Fibroblast of skin of abdomen (primary cell): ENCODE measurements at places on chromosomes 11 and 22.

DNA sequence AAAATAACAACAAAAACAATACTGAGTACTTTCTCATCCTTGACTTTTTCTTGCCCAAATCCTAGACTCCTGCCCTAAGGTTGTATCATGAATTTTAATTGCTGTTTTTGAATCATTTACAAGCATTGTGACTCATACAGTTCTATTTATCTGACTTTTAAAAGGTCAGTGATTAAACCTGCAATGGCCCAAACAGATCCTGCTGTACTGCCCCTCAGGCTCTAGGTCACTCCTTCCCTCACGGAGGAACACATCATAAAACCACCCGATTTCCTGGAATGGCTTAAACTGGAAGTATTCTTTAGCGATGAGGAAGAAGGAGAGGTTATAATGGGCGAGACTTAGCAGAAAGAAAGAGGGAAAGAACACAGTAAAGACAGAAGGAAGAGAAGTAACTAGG lies 12.3 kb downstream of the ARFGAP3 start:
- no peak for DNase-seq

- no peak for DNase-seq
These were observed 19.4 kb upstream of the CCDC81 start for GRCh38 chr11:86355256-86355655.

DNA sequence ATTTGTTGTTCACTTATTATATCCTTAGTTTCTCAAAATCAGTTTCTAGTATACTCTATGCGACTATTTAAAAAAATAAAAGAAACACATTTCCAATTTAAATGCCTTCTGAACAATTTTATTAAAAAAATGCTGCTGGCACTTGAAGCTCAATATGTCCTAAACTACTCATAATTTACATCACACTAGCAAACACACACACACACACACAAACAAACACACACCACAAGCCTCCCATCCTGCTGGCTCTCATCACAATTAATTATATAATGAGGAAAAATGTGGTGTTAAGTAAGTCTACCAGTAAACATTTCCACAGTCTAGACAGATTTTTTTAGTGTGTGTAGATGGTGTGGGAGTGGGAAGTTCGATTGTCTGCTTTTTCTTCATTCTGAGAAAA lies 350.3 kb downstream of the AASDHPPT start:
- DNase-seq = no peak

DNA sequence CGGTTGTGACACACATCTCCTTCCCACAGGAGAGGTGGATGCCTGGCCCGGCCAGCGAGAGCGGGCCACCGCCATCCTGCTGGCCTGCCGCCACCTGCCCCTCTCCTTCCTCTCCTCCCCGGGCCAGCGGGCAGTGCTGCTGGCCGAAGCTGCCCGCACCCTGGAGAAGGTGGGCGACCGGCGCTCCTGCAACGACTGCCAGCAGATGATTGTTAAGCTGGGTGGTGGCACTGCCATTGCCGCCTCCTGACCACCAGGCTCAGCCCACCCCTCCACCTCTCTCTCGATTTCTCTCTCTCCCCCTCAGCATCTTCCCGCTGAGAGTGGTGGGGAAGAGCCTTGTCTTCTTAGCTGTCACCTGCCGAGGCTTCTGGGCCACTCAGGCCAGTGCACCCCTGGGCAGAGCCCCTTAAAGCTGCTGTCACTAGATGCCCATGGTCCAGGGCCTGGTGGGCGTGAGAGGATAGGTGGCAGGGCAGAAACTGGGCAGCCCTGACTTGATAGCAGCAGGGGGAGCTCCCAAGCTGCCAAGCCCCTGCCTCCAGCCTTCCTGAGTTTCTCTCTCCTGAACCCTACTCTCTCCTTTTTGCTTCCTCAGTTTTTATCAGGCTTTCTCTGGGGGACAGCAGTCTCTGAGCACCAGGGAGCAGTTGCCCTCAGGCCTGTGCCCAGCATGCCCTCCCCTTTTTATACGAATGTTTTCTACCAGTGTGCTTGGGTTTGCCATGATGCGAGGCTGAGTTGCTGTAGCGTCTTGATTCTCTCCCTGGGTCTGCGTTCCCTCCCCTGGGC lies 9.3 kb downstream of the SHISA8 start:
- DNase-seq = no peak

DNA sequence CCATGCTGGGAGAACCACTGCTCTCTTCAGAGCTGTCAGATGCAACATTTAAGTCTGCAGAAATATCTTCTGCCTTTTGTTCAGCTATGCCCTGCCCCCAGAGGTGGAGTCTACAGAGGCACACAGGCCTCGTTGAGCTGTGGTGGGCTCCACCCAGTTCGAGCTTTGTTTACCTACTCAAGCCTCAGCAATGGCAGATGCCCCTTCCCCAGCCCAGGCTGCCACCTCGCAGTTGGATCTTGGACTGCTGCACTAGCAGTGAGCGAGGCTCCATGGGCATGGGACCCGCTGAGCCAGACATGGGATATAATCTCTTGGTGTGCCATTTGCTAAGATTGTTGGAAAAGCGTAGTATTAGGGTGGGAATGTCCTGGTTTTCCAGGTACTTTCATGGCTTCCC lies 229.1 kb upstream of the C11orf87 start:
- DNase-seq = no peak

GRCh38 chr11:67099831-67100324 lies 19.2 kb upstream of the KDM2A start:
- DNase-seq = no peak

DNA sequence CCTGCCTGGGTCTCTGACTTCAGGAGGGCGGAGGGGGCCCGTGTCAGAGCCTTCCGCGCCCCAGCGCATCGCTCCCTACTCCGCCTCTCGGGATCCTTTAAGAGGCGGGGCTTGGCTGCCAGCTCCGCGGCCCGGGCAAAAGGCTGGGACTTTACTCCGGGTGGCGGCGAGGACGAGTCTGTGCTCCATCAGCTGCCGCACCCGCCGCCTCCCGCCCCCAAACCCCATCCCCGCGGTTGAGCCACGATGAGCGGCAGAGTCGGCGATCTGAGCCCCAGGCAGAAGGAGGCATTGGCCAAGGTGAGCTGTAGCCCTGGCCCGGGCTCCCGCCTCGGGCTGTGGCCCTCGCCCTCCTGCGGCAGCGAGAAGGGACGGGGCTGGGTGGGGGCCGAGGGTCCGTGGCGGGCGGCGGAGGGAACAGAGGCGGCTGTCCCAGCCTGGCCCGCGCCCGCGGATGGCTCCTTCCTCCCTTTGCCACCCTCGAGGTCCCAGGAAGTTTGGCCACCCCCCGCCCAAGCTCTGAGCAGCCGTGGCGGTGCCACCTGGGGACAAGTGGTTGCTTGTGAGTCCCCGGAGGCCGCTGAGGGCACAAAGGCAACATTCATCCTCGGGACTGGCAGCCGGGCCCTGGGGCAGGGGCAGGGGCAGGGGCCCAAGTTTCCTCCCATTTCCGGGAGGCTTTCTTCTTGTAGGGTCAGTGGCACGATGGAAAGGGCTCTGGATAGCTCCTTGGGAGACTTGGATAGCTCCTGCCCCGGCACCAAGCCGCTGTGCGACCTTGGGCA lies at the start of gene SEC14L2:
Gene SEC14L2, plus strand, starts transcription at position 148 of the 785 bp plus-strand sequence. Its CDS starts 99 bp downstream, at position 247.
- peak; percentile 54 for DNase-seq

DNA sequence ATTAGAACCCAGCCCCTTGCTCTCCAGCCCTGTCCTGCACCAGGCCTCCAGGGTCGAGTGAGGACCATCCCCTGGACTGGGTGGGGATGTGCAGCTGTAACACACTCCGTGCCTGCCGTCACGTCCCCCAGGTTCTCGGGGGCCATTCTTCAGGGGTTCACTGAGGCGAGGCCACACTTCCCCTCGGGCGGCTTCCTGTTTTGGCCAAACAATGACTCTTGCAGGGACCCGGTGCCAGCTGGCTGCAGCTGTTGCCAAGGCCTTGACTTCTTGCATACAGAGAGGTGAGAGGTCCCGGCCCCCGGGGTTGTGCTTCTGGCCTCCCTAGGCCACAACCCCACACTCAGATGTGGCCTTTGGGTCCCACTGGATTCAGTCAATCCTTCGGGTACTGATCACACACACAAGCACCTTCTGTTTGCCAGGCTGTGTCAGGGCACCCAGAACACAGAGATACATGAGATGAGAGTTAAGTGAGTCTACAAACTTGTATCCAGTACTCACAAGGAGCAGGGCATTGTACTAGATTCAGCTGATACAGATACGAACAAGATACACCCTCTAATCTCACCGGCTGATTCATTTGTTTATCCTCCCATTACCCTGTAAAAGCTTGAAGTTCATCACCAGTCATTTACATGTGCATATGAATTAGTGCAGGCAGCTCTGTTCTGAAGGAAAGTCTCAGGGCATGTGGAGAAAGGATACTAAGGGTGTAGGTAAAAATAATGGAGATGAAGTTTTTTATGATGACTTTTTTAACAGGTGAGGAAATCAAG lies 32.9 kb downstream of the LRRC32 start:
- no peak for DNase-seq

DNA sequence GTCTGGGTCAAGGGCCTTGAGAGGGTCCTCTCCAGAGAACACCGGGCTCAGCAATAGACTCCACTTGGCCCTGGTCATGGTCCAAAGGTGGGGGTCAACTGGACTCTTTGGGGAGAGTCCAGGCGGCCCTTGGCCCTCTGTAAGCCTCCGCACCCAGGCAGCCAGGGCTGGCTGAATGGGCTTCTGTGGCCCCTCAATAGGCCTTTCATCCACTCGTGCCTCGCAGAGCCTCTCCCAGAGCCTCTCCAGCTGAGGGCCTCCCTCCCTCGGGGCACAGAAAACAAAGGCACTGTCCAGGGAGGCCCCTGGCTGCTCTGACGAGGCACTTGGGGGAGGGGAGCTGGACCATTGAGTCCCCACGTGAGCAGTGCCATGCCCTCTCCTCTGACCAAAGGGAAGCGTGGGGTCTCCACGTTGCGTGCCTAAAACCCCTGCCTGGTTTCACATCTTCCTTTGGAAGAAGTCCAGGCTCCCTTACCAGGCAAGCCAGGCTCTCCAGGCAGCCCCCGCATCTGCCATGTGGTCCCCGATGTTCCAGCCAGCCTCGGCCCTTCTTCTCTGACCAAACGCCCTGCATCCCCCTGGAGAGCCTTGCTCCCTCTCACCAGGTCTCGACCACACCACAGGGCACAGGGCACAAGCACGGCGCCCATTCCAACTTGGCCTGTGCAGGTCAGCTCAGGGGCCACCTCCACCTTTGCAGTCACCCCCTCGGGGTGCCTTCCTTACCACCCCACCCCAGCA lies 15.5 kb downstream of the KIAA0930 start:
- DNase-seq = no peak

DNA sequence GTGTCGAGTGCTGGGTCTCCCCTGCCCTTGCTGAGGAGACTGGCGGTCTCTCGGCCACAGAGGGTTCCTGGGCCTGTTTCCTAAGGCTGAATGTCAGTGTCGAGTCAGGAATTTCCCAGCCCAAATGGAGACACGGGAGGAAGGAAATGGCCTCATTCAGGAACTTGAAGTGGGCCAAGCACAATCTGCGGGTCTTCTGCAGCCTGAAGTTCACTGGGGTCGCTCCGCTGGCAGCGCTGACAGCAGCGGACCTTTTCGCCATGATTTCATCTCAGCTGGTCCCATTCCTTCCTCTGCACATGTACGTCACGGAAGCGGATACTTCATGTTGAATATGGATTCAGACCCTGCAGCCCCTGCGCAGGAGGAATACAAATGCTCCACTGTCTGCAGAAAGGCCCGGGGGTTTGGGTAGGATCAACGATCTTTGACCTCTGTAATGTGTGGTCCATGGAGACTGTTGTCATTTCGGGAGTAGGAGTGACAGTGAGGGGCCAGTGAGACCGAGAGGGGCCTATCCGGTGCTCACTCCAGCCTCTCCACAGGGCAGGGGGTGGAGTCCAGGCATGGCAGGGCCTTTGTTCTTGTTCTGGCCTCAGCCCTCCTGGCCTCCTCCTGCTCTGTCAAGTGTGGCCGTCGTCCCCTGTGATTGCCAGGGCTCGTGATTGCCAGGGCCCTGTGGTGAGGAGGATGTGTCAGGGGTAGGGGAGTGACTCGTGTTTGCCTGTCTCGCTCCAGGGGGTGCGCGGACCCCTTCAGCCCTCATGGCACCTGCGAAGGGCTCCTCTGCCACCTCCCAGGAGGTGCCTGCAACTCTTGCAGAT lies 402.3 kb downstream of the TBC1D22A start:
- DNase-seq = no peak
